ENCODE measurements at places on chromosomes 1 and 21.

DNA sequence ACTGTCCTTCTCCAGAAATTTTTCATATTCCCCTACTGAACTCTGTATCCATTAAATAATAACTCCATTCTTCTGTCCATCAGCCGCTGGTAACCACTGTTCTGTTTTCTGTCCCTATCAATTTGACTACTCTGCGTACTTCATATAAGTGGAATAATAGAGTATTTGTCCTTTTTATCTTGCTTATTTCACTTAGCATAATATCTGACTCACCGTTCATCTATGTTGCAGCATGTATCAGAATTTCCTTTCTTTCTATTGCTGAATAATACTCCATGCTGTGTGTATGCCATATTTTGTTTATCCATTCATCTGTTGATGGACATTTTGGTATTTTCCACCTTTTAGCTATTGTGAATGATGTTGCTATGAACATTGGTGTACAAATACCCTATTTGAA is 71.9 kb downstream of the CEP350 start:
- DNase-seq, result no peak

GRCh38 chr1:113835686-113836290 is 23.5 kb upstream of the RSBN1 start:
- peak; percentile 51 for DNase-seq

DNA sequence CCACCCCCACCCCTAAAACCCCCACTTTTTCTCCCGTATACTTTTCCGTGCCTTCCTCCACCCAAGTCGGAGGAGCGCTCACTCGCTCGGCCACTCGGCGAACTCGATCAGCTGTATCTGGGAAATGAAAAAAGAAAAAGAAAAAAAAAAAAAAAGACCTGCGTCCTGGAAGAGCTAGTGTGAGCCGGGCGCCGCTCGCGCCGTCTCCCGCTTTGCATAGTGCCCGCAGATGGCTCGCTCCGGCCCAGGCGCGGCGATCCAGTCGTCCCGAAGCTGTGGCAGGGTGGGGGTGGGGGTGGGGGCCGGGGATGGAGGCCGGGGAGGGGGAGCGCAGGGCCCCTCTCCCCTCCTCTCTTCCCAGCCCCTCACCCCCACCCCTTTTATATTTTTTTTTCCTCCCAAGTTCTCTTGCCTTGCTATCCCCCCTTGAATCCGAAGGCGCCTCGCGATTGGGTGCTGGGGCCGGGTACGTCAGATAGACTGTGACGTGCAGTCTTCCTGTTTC is 299 bp upstream of the PROX1 start:
- DNase-seq, result no peak

DNA sequence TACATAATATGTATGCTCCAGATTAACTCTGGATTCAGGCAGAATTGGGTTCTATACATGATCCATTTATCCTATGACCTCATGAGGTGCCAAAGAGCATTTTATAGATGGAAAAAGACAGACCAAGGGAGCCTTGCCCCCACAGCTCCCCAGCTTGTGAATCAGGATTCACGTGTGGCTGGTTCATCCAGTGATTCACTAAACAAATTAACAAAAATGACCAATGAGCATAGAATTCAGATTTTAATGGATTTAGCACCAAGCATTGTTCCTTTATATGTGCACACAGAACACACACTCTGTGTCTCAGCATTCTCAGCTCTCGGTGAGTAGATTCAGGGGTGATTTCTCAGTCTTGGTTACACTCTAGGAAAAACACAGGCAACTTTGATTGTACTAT is 51.7 kb upstream of the BARHL2 start:
- no peak for DNase-seq

DNA sequence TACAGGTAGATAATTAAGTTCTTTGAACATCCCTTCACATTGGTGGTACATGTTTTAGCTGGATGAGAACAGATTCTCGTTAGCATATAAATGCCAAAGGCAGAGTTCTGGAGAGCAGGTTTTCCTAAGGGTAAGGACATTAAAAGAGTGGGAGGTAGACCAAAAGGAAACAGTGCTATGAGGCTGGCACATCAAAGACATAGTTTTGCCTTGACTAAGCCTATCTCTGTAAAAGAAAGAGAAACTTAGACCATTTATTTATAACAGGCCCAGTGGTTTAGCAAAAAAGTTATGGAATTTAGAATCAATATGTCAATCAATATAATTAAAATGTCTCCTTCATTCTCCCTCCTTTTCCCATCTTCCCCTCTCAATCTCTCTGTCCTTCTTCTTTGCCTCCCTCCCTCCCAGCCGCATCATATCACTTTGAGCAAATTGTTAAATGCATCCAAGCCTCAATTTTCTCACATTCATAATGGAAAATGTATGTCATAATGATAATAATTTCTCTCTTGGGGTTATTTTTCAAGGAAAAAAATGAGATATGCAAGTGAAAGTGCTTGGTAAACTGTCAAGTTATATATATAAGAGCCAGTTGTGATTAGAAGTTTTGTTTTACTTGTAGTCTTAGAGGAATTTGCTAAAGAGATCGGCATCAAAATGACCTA is 209.9 kb upstream of the SGIP1 start:
- no peak for DNase-seq
